ENCODE measurements at places on chromosomes 4 and X.

DNA sequence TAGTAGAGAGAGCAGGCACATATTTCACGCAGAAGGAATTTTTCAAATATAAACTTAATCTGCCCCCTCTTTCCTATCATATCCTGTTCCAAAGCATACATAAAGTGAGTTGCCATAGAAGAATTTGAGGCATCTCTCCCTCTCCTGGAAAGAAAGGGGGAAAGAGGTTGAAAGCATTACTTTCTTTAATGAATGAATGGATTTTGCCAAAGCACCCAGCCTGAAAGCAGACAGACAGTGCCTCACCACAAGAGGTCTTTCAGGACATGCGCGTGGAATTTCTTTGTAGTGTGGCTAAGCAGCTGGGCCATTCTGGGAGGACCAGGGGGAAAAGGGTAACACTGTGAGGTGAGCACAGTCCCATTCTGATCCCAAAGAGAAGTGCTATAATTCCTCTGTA, 651.4 kb downstream of the IQCM start:
- DNase-seq, result no peak

DNA sequence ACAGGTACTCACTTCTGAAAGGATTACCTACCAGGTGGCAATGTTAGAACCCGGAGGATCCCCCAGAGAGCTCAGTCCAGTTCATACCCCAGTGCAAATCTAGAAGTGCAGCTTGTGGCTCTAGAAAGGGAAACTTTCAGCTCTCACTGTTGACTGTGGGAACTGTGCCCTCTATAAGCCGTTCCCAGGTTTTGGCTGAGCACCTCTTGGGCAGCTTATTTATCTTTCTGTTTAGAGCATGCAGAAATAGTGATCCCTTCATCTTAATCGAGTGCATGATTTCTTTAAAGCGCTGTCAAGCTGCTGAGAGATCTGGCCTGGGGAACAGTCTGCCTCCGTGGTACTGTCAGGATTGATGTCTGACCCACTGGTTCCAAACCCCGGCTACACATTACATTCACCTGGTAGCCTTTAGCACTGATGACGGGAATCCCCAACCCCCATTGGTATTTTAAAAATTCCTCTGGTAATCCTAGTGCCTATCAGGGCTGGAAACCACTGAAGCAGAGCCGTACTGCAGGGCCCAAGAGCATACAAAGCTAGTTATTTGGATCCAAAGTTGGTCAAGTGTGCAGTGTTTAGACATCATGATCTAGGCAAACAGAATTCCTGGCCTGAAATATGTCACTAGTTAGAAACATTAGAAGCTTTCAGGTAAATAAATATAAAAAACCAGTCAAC, 103.2 kb downstream of the KLHL8 start:
- DNase-seq, result no peak

GRCh38 chrX:68831405-68832100, 2.7 kb downstream of the EFNB1 start:
- no peak for DNase-seq

- DNase-seq, result no peak
These were observed 151.9 kb upstream of the ANK2 start for GRCh38 chr4:112897543-112897942.

DNA sequence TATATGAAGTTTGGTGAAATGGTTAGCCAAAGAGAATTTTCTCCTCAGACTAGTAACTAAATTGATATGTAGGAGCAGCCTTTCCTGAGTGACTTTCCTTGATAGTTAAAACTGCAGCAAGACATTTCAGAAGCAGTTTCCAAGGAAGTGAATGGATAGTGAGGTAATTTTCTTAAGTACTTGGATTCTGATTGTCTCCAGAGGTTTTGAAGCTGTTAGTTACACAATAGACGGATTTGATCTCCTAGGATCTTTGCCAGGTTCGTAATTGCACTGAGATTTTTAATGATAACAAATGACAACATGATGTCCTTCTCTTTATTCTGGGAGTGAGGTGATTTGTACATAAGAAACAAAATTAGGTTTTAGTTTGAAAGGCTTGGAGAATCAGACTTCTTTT, 29.2 kb downstream of the PRRG1 start:
- DNase-seq, result no peak

DNA sequence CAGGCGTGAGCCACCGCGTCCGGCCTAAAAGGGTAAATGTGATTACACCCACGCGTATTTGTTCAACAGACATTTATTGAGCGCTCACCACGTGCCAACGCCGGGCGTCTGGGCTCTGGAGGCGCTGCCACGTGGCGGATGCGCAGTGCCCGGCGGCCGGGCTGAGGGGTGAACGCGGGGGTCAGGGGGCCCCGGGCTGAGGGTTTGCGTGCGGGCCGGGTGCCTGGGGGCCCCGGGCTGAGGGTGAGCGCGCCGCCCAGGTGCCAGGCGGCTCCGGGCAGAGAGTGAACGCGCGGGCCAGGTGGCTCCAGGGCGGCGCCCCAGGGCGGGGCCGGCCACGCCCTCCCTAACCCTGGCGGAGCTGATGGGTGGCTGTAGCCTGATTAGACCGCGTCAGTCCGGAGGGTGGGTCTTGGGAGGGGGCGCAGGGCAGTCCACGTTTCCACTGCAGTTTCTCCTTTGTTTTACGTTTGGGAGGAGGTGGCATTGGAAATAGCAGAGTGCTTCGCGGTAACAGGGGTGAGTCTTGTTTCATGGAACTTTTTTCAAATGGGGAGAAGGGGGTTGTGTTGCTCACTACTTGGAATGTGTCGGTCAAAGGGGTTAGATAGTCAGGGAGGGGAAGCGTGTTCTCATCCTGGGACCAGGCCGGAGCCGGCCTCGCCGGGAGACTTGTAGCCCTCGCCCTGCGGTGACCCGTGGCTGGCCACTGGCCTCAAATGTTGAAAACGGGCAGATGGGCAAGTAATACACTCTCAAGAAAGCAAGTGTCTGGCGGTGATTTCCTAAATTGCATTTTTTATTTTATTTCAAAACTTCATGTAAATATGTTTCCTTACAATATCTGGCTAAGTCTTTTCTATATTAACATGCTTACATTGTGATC, at the start of gene ZFP42:
Gene ZFP42, plus strand, starts transcription at position 450 of the 886 bp plus-strand sequence. CDS start 7,037 bp downstream, outside the sequence.
- DNase-seq, result no peak

Data from activated CD8-positive, alpha-beta memory T cell treated with anti-CD3 and anti-CD28 coated beads, Interleukin-2, amount 10 ng/mL, durations not matched to agents 7 days and 5 days (primary cell).